ENCODE measurements at places on chromosomes 3 and 15. TPM values are rescaled to one million over a fixed set of nuclear protein-coding genes. Genes with fewer than 3 reads are reported as not detected.
A peak's percentile ranks its signal among the peaks of the same experiment; 100 is the strongest.

DNA sequence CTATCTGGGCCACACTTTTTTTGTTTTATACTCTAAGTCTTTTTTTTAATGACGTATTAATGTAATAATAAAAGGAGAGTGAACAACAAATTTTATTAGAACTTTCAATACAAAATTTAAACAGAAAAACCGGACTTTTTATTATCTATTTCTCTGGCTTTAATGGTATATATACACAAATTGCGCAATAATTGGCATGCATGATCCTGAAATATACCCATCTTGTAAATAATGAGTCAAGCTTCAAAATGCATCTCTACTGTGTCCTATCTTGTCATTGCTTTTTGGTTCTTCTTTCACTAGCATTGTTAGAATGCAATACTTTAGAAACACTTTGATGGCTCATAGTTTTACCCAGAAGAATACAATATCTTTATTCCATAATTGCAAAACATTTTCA is 963.6 kb downstream of the CADM2 start:
- no peak overlapping the region for H3K4me3 ChIP-seq
- H3K4me1 ChIP-seq: no peaks in the 10 kb centered on the region
- no peak for DNase-seq
- H3K27me3 ChIP-seq: no peaks in the 10 kb centered on the region
- no peak overlapping the region for H3K27ac ChIP-seq

- H3K27ac ChIP-seq: no peak overlapping the region
- H3K4me3 ChIP-seq: no peak overlapping the region
- H3K4me1 ChIP-seq: peaks cover 3% of the 10 kb centered on the region
- DNase-seq: no peak
Measured at GRCh38 chr3:98966862-98967546, 65.5 kb upstream of the DCBLD2 start.

GRCh38 chr3:57283334-57283733 is 9.2 kb downstream of the ASB14 start:
- H3K27me3 ChIP-seq: no peaks in the 10 kb centered on the region
- no peak overlapping the region for H3K4me3 ChIP-seq
- no peak for DNase-seq
- peaks cover 4% of the 10 kb centered on the region for H3K4me1 ChIP-seq
- peaks cover 4% of the 10 kb centered on the region for H3K36me3 ChIP-seq
- no peak overlapping the region for H3K27ac ChIP-seq

GRCh38 chr15:95409211-95409610 is 921.3 kb upstream of the NR2F2 start:
- H3K27ac ChIP-seq: no peak overlapping the region
- no peak overlapping the region for H3K4me3 ChIP-seq
- peaks cover 17% of the 10 kb centered on the region for H3K27me3 ChIP-seq
- no peaks in the 10 kb centered on the region for H3K36me3 ChIP-seq
- DNase-seq: no peak

GRCh38 chr3:32320080-32320479 is 71.6 kb upstream of the CMTM7 start:
- no peak overlapping the region for H3K4me3 ChIP-seq
- DNase-seq: no peak
- no peaks in the 10 kb centered on the region for H3K27me3 ChIP-seq
- no peak overlapping the region for H3K27ac ChIP-seq
- peaks cover 7% of the 10 kb centered on the region for H3K4me1 ChIP-seq
- H3K36me3 ChIP-seq: no peaks in the 10 kb centered on the region

GRCh38 chr3:167728176-167728575 is 6.5 kb downstream of the PDCD10 start:
- H3K4me3 ChIP-seq: no peak overlapping the region
- peaks cover 63% of the 10 kb centered on the region for H3K4me1 ChIP-seq
- no peaks in the 10 kb centered on the region for H3K27me3 ChIP-seq
- peaks cover 7% of the 10 kb centered on the region for H3K36me3 ChIP-seq

- H3K4me3 ChIP-seq: no peak overlapping the region
- no peaks in the 10 kb centered on the region for H3K4me1 ChIP-seq
- H3K27ac ChIP-seq: no peak overlapping the region
- no peak for DNase-seq
Measured at GRCh38 chr3:10962481-10963036, 30.0 kb upstream of the SLC6A1 start.

- DNase-seq: no peak
- peaks cover 27% of the 10 kb centered on the region for H3K36me3 ChIP-seq
- H3K4me1 ChIP-seq: peaks cover 31% of the 10 kb centered on the region
- no peak overlapping the region for H3K4me3 ChIP-seq
- peak overlapping the region; percentile 67 for H3K27ac ChIP-seq
Measured at GRCh38 chr3:49273825-49274532, 3.1 kb downstream of the C3orf62 start.

GRCh38 chr3:72193771-72194430 is 409.0 kb upstream of the PROK2 start:
- no peak overlapping the region for H3K27ac ChIP-seq
- H3K4me1 ChIP-seq: no peaks in the 10 kb centered on the region
- no peak for DNase-seq

DNA sequence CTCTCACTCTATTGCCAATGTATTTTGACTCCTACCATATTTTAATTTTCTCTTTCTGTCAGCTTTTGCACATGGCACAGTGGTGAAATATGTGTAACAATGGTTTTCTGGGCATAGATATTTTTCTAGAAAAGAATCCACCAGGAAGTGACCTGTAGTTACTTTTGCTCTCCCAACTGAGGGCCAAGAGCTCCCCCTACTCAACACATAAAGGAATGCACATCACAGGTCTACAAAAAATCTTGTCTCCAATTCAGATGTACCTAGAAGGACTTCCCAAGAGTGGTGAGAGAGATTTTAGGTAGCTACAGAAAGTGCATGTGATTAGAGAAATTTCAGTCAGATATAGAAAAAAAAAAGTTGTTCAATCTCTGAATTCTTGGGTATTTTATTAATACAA is 15.6 kb downstream of the CPA3 start:
- no peak overlapping the region for H3K4me3 ChIP-seq
- H3K27ac ChIP-seq: no peak overlapping the region
- H3K4me1 ChIP-seq: no peaks in the 10 kb centered on the region

DNA sequence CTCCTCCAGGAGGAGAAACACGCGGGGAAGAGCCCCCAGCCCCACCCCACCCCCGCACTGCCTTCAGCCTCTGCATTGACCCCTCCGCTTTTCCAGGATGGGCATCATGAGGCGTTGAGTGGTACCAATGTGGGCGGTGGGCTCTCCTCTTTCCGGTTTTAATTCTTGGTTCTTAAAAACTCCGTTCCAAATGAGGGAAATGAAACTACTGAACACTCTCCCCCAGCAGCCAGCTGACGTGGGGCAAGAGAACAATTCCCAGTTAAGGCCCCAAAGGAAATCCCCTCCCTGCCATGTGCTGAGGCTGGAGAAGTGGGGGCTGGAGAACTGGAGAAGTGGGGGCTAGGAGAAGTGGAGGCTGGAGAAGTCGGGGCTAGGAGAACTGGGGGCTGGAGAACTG is 5.3 kb upstream of the NRROS start:
- no peak overlapping the region for H3K27ac ChIP-seq
- no peaks in the 10 kb centered on the region for H3K27me3 ChIP-seq
- peaks cover 47% of the 10 kb centered on the region for H3K4me1 ChIP-seq

Gene NANOGP8
- total RNA-seq: not detected

Gene MST1R
- total RNA-seq: 0.76 TPM

Gene GOLGA8R
- total RNA-seq: 1.8 TPM
